ENCODE measurements at places on chromosomes 16 and 17. TPM values are rescaled to one million over a fixed set of nuclear protein-coding genes. Genes with fewer than 3 reads are reported as not detected.
A peak's percentile ranks its signal among the peaks of the same experiment; 100 is the strongest.

- DNase-seq, result no peak
Measured at GRCh38 chr16:9112166-9112843, 20.9 kb downstream of the HAPSTR1 start.

DNA sequence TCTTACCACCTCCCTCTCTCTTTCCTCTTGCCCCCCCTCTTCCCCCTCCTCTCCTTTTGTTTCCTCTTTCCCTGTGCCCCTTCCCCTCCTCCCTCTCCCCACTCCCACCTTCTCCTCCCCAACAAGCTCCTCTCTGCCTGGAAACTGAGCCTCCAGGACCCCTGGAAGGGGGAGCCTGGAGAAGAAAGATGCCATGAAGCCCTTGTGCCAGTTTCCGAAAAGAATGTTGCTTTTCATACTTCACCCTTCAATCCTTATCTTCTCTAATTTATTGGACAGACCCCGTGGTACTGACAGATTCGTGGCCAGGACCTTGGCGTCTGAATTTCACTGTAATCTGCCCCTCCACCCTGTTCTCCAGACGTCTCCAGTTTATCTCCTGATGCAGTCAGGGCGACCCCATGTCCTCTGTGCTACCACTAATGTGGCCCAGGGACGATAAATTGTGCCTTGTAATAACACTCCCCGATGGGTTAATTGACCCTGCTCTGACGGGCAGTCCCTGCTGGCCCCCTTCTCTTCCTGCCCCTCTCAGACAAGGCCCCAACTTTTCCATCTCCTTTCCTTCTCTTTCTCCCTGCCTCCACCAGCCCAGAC lies 138.4 kb upstream of the GSE1 start:
- DNase-seq, result no peak

DNA sequence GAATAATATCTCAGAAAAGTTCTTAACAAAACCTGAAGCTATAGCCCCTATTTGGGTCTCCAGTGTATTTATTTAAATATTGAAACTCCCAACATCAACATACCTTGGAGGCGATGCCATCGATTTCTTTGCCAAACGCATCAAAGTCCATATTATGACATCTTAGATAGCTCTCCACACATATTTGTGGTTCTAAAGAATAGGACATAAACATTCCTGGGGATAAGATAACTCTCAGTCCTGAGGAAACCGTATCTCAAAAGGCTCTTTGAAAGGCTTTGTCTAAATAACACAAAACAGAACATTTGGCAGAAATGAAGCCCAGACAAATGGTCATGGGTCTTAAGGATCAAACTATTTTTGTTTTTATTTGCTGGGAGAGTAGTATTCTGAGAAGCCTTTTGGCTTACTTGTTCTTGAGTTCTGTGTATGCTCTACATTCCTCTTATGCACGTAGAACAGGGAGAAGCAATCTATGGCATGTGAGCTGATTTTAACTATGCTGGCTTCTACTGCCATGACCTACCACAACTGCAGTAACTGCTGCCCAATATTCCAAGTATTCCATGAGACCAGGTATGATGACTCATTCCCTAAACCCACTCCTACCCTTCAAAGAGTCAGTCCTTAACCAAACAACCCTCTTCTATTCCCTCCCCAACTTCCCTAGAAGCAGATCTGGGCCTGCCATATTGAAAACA lies 279.0 kb upstream of the ZFHX3 start:
- no peak for DNase-seq

DNA sequence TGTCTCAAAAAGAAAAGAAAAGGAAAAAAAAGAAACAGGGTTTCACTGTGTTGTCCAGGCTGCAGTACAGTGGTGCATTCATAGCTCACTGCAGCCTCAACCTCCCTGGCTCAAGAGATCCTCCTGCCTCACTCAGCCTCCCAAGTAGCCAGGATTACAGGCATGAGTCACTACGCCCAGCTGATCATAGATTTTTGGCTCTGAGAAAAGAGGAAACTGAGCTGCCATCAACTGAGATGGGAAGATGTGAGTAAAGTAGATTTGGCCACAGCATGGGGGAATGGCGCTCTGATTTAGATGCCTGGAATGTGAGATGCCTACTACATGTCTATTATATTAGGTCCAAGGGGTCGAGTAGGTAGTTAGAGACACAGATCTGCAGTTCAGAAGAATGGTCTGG lies 5.9 kb upstream of the NAGS start:
- DNase-seq, result peak; percentile 57

GRCh38 chr16:77077256-77077922 lies 113.6 kb upstream of the MON1B start:
- no peak for DNase-seq

DNA sequence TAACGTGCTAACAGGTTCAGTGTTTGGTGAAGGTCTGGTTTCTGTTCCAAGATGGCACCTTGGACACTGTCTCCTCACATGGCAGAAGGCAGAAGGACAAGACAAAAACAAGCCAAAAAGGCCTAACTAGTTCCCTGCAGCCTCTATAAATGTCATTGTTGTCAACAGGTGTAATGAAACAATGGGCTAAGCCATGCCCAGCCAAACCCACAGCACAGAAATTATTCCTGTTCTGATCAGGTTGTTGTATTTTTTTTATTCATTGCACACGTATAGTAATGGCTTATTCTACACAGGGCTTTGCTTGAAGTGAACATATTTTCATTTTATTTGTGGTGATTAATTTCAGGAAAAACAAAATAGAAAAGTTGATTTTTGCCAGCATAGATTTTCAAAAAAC lies 16.1 kb upstream of the NUP93 start:
- no peak for DNase-seq

The HSD3B7 gene
- total RNA-seq, result 143 TPM

The DGKE gene
- total RNA-seq, result 3.2 TPM
